Mesenteric fat pad (tissue), 1 donor: ENCODE measurements at places on chromosomes 5 and 9.

DNA sequence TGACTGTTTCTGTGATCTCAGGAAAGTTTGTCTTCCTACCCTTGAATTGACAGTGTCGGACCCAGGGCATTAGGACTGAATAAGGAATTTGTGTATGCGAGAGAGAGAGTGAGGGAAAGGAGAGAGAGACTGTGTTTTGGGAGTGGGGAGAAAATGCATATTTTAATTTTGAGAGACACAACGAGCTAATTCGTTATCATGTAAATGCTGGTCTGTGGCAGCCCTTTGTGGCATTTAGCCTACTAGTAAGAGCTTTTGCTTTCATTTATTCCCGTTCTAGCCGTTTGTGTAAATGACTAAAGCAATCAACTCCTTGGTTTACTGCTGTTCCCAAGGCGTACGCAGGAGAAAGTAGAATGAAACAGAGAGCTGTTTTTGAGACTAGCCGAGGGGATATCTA lies 79.8 kb upstream of the MAMDC2 start:
- DNase-seq = no peak

DNA sequence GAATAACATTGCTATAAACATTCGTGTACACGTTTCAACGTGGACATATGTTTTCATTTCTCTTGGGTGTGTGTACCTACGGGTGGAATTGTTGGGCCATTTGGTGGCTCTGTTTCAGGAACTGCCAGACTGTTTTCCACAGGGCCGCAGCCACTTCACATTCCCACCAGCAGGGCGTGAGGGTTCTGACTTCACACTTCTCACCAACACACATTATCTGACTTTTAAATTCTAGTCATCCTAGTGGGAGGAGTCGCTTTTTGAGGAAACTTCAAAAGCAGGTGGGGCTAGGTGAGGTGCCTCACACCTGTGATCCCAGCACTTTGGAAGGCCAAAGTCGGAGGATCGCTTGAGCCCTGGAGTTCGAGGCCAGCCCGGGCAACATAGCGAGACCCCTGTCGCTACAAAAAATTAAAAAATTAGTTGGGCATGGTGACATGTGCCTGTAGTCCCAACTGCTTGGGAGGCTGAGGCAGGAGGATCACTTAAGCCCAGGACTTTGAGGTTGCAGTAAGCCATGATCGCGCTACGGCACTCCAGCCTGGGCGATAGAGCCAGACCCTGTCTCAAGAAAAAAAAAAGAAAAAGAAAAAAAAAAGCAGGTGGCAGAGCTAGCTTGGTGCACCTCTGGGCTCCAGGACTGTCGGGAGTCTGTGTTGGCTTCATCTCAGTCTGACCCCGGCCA lies 28.5 kb downstream of the TSPAN17 start:
- no peak for DNase-seq

DNA sequence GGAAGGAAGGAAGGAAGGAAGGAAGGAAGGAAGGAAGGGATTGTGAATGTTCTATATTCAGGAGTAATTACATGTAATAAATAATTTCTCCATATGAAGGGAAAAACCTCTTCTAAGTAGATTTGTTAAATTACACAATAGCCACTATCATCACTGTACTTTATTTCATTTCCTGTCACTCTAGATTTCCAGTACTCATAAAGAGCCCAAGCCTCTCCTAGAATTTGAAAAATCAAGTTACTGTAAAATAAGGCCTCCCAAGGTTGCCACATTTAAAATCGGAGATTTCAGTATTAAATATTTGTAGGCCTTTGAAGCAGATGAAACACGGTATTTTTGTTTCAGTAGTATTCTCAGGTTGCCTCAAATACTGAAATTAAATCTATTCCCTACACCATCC lies 499.0 kb downstream of the CDH10 start:
- DNase-seq = no peak

GRCh38 chr5:65760504-65761275 lies 38.7 kb downstream of the NLN start:
- DNase-seq = no peak

DNA sequence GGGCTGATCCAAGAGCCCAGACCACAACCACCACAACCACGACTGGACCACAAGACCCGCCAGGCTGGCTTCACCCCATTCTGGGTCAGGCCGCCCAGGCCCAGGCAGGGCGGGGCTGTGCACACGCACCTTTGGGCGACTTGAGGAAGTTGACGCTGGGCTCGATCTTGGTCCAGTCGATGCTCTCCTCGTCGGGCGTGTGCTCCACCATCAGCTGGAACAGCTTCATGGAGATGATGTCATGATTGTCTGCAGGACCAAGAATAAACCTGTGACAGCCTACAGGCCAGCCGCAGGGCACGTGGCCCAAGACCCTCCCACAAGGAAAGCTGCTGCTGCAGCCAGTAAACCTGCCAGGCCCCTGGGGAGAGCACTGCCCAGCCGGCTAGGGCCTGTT lies 17.3 kb downstream of the LMAN2 start:
- DNase-seq = no peak

- no peak for DNase-seq
Measured at GRCh38 chr9:70678153-70678552, 263.7 kb upstream of the KLF9 start.

DNA sequence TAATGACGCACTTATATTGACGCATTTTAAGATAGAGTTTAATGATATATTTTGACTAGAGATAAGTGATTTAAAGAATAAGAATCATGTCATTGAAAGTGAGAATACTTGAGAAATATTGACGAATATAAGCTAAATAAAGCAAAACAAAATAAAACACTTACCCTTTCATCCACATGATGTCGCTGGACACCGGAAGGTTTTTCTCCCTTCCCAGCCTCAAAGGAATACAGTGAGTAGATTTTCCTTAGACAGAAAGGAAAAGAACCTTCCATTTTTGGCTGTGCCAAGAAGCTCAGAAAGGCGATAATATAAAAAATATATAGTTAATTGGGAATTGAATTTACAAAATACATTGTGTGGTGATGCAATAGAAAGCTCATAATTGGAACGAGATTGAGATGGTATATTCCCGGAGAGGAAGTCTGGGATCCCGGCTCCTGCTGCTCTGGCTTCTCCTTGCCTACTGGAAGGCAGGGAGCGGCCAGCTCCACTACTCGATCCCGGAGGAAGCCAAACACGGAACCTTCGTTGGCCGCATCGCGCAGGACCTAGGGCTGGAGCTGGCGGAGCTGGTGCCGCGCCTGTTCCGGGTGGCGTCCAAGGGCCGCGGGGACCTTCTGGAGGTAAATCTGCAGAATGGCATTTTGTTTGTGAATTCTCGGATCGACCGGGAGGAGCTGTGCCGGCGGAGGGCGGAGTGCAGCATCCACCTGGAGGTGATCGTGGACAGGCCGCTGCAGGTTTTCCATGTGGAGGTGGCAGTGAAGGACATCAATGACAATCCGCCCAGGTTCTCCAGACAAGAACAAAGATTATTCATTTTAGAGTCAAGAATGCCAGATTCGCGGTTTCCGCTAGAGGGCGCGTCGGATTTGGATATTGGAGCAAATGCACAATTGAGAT lies at the start of gene PCDHA5:
Gene PCDHA5 (plus strand): TSS at position 239 of the 906 bp plus-strand sequence.
- DNase-seq = no peak
